NCI-H2171 (cell line): ENCODE measurements at places on chromosomes 3 and 15.
A peak's percentile ranks its signal among the peaks of the same experiment; 100 is the strongest.

- no peak for DNase-seq
Observed at GRCh38 chr3:56724676-56725075, 41.6 kb upstream of the TASOR start.

GRCh38 chr3:179652447-179653095, at the start of gene USP13:
Gene USP13, plus strand, starts transcription at chr3:179653040. Its CDS starts 186 bp downstream, at chr3:179653226.
- DNase-seq: peak; percentile 74

DNA sequence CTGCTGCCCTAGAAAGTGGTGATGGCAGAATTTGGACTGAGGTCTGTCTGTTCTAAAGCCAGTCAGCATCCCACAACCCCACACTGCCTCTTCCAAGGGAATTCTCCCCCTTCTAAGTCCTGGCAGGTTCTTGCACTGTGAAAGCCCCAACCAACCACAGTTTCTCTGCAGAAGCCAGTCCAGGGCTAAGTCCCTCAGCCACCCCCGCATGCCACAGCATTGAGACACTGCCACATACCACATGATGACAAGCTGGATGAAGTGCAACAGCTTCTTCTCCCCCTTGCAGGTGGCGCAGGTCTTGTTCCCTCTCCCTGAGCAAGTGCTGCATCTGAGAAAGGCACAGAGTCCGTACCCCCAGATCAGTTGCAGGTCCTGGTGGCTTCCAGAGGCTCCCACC, 18.6 kb downstream of the SSUH2 start:
- DNase-seq: no peak

GRCh38 chr15:71386005-71386404, 270.7 kb downstream of the THSD4 start:
- no peak for DNase-seq

- DNase-seq: peak; percentile 55
Observed at GRCh38 chr3:9183811-9184460, 65.5 kb downstream of the SRGAP3 start.

GRCh38 chr3:71512000-71512399, 71.5 kb downstream of the FOXP1 start:
- DNase-seq: no peak

DNA sequence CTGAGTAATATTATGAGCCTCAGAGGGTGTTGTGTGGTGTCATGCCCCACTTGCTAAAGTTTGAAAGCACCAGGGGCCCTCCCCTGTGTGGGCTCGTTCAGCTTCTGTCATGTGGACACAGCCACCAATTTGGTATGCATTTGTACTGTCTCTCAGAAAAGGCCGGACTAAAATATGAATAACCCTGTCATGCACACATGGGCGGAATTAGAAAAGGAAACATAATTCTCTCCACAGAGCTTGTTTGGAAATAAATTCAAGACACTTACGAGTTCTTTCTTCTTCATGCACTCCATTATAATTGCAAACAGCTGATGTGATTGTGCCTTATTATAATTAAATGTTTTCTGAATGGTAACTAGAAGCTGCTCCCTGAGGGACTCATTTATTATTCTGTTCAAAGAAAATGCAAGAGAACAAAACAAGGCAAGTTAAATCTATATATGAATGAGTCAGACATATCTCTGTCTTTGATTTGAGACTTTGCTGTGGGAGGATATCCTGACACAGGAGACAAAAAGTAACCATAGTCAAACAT, 39.1 kb downstream of the TRPM1 start:
- no peak for DNase-seq

DNA sequence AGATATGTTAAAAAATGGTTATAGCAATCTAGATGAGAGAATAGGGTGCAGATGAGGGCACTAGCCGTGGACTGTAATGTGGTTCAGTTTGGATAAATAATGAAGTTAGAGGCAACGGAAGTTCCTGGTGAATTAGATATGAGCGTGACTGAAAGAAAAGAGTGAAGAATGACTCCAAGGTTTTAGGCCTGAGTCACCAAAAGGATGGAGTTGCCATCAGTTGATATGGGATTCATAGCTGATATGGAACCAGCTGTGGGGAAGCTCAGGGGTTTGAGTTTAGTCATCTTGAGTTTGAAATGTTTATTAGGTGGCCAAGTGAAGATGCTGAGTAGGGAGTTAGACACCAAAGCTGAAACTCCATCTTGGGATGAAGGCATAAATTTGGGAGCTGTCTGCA, 66.2 kb downstream of the SSR3 start:
- no peak for DNase-seq

GRCh38 chr3:44993471-44994205, 17.6 kb downstream of the EXOSC7 start:
- DNase-seq: no peak

- DNase-seq: no peak
Observed at GRCh38 chr15:74664670-74665069, 31.2 kb downstream of the EDC3 start.
